ENCODE measurements at places on chromosomes 1 and 21.
A peak's percentile ranks its signal among the peaks of the same experiment; 100 is the strongest.

DNA sequence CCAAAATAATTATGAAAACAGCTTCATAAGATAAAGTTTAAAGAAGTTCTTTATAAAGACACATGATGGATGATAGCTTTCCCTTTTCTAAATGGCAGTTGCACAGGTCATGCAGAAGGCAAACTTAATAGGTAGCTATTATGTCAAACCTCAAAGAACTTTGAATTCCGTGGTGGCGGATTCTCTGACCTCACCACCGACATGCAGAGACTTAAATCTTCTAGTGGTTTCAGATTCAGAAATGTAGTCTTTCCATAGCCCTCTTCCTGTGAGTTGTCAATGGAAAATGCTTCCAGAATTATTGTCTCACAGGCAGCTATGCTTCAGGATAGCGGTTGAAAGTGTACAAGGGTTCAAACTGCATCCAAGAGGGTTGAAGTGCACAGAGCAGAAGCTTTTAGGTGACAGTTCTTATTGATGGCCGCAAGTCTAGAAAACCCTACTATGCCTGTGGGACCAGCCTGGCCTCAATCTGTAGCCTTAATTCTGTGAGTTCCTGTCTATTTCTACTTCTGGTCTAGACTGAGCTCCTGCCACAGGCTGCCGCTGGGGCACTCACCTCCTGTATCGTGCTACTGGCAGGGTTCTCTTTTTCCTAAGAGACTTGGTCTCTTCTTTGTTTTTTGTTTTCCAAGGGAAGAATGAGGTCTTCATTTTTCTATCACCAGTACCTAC is 117.0 kb upstream of the ERRFI1 start:
- no peak for DNase-seq

GRCh38 chr1:17199267-17200044 is 5.5 kb upstream of the PADI1 start:
- no peak for DNase-seq

- peak; percentile 21 for DNase-seq
Observed at GRCh38 chr1:42211224-42211623, 46.7 kb upstream of the GUCA2A start.

DNA sequence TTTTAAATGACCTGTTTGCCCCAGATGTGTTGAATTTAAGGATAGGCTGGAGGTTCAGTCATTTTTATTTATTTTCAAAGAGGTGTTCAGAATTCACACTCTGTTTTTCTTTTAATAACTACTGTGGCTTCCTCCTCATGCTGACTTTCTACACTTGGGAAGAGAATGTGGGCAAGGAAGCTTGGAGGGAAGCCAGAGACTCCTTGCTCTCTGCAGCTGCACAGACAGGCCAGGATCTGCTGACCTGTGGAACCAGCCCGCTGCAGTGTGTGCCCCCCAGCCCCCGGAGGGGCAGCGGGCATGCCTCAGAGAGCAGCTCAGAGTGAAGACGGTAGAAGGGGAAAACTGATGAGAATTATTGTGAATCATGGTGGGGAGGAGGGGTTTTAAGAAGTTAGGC is 16.9 kb downstream of the MGST3 start:
- DNase-seq = no peak

GRCh38 chr1:93658188-93658587 is 23.4 kb downstream of the BCAR3 start:
- DNase-seq = no peak

GRCh38 chr1:40708750-40709099 is 17.2 kb downstream of the NFYC start:
- peak; percentile 71 for DNase-seq

GRCh38 chr1:38858833-38859560 is 575 bp downstream of the RRAGC start:
- DNase-seq = peak; percentile 62

DNA sequence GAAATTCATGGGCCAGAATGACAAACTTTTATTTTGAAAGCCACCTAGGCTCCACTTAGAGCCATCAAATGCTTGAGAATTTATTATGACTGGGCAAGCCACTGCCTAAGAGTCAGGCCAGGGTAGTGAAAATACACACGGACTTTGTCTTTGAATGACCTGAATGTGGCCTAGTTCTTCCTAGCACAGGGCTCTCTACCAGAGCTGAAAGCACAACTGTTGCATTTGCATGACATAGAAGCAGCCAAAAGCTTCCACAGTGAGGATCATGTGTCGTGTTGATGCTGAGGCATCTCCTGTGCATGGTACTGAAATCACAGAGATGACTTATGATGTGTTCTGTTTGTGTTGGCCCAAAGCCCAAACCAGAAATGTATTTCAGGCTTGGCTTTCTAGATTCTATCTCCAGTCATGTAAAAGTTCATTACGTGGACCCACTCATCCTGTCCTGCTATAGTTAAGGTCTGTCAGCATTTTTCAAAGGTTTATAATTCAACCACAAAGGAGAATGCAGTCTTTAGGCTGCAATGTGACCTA is 164.0 kb upstream of the UBE2U start:
- peak; percentile 88 for DNase-seq

DNA sequence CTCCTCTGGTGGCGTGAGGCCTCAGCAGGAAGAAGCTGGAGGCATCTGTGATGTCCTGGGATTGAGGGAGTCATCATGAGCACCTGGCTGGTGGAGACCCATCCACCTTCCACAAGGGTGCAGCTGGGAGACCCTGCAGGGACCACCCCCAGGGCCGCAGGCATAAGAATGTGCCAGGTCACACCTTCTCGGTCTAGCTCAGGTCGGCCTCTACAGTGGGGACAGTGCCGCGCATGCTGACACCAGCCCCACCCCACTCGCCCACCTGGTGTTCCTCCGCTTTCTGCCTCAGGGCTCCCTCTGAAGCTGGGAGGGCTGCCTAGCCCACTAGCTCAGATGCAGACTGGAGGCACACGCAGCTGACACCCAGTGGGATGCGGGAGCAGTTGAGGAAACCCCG is 5.8 kb upstream of the PAQR7 start:
- DNase-seq = no peak

DNA sequence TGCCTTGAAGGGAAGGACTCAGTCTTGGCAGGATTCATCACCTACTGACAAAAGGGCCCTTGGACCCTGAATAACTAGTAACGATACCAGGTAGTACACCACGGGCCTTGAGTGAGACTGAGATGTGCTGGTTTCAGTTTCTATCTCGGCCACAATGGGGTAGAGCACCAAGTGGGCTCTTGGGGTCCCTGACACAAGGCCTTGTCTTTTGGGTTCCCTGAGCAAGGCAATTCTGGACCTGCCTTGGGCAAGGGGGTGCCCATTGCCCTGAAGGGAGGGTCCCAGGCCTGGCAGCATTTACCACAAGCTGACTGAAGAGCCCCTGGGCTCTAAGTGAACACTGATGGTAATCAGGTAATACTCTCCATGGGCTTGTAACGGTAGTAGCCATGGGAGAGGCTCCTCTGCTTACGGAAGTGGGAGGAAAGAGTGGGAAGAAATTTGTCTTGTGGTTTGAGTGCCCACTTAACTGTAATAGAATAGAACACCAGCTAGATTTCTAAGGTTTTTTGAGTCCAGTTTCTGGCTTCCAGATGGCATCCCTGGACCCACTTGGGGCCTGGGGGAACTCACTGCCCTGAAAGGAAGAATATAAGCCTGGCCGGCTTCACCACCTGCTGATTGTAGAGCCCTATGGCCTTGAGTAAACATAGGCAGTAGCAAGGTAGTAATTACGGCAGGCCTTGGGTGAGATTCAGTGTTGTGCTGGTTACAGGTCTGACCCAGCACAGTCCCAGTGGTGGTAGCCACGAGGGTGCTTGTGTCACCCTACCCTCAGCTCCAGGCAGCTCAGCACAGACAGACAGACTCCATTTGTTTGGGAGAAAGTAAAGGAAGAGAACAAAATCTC is 58.5 kb downstream of the WDR4 start:
- no peak for DNase-seq
